ENCODE measurements at places on chromosomes 13 and 19. TPM values are rescaled to one million over a fixed set of nuclear protein-coding genes. Genes with fewer than 3 reads are reported as not detected.
A peak's percentile ranks its signal among the peaks of the same experiment; 100 is the strongest.

DNA sequence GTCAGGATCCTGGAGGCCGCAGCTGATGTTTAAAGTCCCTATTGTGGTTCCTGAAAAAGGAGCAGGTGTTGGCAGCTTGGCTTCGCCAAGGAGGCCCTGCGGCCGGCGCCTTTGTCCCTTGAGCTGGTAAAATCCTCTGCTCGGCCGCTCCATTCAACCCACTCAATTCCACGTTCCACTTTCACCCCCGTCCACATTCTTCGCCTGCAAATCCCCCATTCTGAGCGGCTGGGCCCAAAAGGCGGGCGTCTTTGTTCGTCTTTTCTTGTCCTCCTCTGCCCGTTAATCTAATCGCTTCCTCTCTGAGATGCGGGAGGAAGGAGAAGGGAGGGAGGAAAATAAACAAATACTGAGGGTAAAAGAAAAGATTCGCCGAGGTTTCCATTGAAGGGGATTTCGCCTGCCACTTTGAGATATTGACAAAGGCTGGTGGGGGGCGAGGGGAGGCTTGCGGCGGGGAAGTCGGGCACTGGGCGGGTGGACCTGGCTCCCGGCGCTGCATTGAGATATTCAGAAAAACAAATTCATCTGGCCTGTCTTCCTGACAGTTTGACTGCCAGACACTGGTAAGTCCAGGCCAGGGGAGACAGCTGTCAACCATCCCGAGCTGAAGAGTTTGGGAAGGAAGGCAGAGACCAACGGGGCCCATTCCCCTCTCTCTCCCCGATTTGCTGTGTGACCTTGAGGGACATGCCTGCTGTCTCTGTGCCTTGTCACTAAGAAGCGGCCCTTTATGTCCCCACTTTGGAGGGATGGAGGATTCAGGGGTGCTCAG is 37.6 kb downstream of the ZNRF4 start:
- no peak for DNase-seq

The ZNF793 gene
- total RNA-seq, result 6.1 TPM

The LACC1 gene
- total RNA-seq, result 3.3 TPM

DNA sequence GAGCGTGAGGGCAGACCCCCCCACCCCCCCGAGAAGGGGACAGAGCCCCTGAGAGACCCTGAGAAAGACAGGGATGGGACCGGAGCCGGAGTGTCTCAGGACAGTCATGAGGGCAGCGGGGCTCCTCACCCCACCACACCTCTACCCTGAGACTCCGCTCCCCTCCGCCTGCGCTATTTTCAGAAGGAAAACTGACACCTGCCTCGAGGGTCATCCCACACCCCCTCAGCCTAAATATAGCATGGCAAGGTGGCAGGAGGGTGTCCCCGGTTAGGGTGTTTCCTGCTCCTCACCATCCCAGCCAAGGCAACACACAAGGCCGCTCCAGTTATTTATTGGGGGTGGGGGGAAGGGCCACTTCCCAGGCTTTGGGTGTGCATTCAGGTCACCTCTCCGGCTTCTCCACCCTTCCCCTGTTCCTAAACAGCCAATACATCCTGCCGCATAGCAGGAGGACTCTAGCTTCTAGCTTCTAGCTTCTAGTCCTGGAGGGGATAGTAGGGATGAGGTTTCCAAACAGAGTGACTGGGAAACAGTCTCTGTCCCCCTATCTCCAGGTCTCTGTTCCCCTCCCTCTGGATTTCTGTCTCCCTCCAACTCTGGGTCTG is 1.4 kb upstream of the NTF4 start:
- no peak for DNase-seq

The ZNF253 gene
- 11.6 TPM for total RNA-seq

The AMER2 gene
- 1.1 TPM for total RNA-seq

- DNase-seq, result no peak
Measured at GRCh38 chr13:60112771-60113170, 51.0 kb downstream of the DIAPH3 start.

The CERS1 gene
- total RNA-seq, result 3.6 TPM

DNA sequence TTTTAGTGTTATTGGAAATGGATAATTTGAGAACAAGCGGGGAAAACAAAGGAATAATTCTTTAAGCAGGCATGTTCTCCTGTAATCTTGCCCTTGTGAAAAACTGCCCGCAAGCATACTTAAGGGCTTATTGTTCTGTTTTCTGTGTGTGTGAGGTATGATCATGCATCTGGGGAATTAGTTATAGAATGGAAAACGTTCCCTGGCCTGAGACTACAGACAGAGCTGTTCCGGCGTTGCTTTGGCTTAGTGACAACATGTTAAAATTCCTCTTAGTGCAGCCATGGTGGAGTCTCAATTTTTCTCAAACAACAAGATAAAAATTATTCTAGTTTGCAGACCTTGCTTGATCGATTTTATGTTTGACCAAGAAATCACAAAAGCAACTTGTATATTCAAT is 560.2 kb upstream of the SPRY2 start:
- no peak for DNase-seq

DNA sequence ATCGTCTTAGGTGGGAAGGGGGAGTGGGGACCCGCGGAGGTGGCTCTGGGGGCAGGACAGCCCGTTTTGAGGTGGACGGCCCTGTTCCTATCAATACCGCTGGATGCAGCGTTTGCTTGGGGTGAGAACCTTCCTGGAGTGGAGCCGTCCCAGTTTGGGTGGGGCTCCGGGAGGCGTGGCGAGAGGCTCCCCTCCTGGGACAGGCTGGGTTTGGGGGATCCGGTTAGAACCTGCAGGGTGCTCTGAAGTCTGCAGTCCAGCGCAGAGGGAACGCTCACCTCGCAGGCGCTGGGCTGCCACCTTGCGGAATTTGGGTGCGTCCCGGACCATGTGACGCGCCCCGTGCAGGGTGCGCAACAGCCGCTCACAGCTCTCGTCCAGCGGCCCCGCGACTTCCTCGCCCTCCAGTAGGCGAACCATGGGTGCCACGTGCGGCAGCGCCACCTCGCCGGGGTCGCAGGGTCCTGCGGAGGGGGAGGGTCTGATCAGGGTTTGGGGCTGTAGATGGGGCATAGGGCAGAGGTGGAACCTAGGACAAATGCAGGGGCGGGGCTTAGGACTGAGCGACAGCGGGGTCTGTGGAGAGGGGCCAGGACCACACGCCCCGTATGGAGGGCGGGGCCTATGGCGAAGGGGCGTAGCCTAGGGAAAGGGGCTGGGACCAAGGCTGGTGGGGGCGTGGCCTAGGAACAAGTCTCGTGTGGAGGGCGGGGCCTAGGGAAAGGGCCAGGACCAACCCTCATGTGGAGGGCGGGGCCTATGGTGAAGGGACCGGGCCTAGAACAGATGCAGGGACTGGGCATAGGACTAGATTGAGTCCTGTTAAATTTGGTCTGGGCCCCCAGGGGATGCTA is 13.8 kb downstream of the SH2D3A start:
- peak; percentile 92 for DNase-seq

GRCh38 chr19:49064768-49065611 is at the start of gene NTF4:
Gene NTF4, minus strand, starts transcription at chr19:49064818. Its CDS starts 2,821 bp downstream, at chr19:49061997.
- DNase-seq, result no peak

- no peak for DNase-seq
Measured at GRCh38 chr13:93762708-93763426, 536.3 kb downstream of the GPC6 start.

The EFNB2 gene
- total RNA-seq, result 7.2 TPM

GRCh38 chr13:26989957-26990713 is 181.5 kb downstream of the USP12 start:
- DNase-seq, result peak; percentile 64

The VWA8 gene
- 24.7 TPM for total RNA-seq

The MAP4K1 gene
- total RNA-seq, result 1.2 TPM

- peak; percentile 68 for DNase-seq
Measured at GRCh38 chr19:40466985-40467734, at the start of gene SPTBN4. Gene SPTBN4, plus strand, starts transcription at chr19:40467001. Its CDS starts 5,621 bp downstream, at chr19:40472622.

The ATP4A gene
- not detected for total RNA-seq

DNA sequence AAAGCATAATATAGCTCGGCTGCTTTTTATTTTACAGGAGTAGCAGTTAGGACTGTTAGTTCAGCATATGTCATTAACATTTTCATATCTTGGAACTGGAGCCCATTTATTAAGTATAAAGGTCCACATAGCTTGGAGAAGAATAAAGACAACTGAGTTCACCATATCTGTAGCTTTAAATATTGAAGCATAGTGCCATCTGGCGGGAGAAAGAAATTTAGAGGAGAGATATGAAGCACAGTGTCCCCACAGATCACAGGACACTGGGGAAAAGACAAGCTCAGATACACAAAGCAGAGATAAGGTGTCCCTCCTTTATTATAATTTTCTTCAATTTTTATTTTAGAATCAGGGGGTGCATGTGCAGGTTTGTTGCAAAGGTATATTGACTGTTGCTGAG is 104.7 kb upstream of the FREM2 start:
- no peak for DNase-seq

DNA sequence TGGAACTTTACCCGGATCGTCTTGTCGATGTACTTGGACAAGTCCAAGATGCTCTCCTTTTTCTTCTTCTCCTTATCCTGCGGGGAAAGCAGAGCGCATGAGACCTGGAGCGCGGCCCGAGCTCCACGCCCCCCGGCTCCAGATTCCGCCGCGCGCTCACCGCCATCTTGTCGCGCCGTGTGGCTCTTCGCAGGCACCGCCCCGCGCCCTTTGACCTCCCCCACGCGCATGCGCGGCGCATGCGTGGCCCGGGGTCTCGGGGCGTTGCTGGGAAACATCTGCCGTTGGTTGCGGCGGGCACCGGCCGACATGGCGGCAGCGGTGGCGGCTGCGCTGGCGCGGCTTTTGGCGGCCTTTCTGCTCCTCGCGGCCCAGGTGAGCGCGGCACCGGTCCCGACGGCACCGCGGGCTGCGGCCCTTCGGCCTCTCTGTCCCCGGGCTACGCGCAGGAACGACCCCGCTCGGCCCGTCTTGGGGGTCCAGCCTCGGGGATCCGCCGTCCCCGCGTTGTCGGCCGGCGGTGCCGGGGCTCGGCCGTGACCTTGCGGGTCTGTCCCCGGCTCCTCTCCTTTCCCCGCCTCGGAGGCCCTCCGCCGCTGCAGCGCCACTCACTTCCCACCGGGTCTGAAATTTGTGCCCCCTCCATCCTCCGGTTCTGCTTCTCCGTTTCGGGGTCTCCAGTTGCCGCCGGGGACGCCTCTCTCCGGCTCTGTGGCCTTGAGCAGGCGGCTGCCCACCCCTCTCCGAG is at the start of the genes LSM7 and SPPL2B:
TSS of gene LSM7 (minus strand) at position 186 of the 748 bp plus-strand sequence. CDS start at position 166, 20 bp downstream.
TSS of gene SPPL2B (plus strand) at position 284 of the 748 bp plus-strand sequence. CDS start at position 310, 26 bp downstream.
- DNase-seq, result peak; percentile 95

- no peak for DNase-seq
Measured at GRCh38 chr13:26786651-26787295, 26.2 kb upstream of the GPR12 start.

The HIF3A gene
- 159 TPM for total RNA-seq

DNA sequence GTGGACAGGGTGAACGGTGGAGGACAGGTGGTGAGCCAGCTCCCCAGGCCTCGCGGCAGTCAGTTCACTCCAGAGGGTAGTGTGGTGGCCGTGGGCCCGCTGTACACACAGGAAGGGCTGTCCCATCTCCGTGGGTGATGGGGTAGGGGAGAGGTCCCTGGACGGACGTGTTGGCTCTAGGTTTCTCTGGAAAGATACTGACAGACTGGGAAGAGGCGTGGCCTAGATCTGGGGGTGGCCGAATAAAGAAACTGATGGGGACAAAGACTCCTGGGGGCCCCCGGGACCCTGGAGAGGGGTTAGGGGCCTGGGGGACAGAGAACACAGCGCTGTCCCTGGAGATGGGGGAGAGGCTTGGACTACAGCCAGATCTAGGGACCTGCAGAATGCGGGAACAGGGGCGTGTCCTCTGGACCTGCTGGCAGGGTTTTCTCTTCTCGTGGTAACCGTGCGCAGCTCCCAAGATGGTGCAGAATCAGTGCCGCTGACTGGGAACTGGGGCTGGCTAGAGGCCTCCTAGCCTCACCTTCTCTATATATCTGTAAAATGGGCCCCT is 4.0 kb upstream of the PRAM1 start:
- DNase-seq, result no peak

The KIR3DL2 gene
- total RNA-seq, result not detected

The KANK2 gene
- total RNA-seq, result 1,314 TPM

The OR1I1 gene
- not detected for total RNA-seq

DNA sequence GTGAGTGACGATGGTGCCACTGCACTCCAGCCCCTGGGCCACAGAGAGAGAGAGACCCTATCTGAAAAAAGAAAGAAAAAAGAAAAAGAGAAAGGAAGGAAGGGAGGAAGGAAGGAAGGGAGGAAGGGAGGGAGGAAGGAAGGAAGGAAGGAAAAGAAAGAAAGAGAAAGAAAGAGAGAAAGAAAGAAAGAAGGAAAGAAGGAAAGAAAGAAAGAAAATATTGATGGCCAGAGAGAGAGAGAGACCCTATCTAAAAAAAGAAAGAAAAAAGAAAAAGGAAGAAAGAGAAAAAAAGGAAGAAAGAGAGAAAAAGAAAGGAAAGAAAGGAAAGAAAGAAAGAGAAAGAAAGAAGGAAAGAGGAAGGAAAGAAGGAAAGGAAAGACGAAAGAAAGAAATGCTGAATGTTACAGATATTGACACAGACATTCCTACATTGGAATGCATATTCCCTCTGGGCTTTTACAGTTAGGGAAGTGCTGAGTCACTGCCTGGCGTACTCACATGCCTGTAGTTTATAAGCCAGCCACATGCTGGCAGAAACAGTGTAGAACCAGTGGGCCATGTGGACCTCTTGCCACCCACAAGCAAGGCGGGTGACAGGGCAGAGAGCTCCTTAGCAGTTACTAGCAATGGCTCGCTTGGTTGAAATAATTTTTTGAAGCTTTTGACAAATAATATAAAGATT is 34.6 kb upstream of the SLC46A3 start:
- peak; percentile 76 for DNase-seq

DNA sequence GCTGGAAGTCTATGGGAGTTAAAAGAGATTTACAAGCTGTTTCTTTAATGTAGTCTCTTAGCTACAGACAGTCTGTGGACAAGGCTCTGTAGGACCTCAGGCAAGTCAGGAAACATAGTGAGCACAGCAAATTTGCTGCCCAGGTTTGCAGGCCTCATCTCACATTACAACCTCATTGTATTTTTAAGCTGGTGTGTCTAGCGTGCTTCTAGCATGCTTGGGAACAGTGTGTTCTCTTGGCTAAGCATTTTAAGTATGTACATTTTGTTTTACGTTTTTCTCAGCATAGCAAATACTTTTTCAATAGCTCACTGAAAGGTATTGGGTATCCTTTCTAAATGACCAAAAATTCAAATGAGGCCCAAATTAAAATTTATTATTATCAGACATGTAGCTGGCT is 113.2 kb downstream of the STARD13 start:
- no peak for DNase-seq

The KASH5 gene
- not detected for total RNA-seq

The MBD3L4 gene
- total RNA-seq, result not detected

DNA sequence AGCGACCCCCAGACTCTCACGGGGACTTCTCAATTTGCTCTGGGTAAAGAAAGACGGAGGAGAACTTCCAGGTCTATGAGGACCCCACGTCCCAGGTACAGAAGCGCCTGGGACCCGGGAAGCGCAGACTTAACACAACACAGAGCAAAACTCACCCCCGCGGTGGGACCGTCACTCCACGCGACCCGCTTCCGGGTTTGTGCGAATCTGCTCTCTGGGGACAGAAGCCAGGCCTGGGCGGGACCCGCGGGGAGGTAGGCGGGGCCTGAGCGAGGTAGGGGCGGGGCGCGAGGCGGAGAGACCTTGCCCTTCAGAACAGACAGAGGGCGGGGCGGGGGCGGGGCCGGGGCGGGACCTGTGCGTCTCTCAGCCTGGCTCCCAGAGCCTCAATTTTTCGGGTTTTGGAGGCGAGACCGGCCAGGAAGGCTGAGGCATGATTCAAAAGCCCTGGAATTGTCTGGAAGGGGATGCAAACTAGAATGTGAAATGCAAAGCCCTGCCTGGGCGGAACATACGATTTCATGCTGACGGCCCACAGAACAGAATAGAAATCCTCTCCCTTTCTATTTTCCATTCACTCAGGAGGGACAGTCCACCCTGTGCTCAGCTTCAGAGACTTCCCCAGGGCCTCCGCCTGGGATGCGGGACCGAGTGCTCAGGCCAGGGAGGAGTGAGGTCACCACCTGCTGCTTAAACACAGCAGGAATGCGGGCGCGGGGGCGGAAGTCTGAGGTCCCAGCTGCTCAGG is 19.3 kb upstream of the ZNF888 start:
- peak; percentile 97 for DNase-seq

The MIR17HG gene
- total RNA-seq, result 5.4 TPM
